ENCODE measurements at places on chromosomes 3 and 15.

DNA sequence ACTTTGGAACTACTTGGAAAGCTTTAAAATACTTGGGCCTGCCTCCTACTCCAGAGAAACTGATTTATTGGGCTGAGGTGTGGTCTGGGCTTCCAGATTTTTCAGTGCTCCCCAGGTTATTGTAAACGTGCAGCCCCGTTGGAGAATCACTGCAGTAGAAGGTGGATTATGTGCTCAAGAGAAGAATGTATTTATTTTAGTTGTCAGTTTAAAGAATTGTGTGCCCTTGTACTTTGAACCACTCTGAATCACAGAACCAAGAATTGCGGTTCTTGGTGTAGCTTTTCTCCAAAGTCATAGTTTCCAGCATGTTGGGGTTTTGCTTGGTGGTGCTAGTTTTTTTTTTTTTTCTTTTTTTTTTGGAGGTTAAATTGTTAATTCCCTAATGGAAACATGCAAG is 1.6 kb downstream of the TATDN2 start:
- no peak for DNase-seq

GRCh38 chr15:25532269-25533140 is 93.7 kb upstream of the UBE3A start:
- no peak for DNase-seq

DNA sequence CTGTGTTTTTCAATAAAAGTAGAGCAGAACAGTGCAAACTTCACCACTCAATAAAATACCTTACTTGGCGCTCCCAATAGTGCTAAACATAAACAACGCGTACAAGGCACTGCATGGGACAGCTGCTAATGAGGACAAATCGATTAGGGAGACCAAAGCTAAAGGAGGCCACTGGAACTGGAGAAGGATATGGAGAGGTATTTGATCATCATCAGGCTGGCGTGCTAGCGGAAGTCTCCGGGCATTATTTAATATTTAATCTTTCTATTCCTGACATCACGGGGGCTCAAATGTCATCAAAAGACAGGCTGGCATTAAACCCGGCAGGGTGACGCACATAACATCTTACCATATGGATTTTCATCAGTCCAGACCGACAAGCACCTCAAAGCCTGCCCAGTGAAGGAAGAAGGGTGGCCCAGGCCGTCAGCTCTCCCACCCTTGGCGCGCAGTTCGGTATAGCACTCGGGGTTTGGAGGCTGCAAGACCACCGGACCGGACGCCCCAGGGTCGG is 604 bp downstream of the CCPG1 start:
- DNase-seq = no peak

GRCh38 chr3:123147754-123148535 is 53.8 kb upstream of the SEC22A start:
- no peak for DNase-seq

- DNase-seq = no peak
Observed at GRCh38 chr3:78882251-78882650, 885.5 kb downstream of the ROBO1 start.

- peak; percentile 37 for DNase-seq
Observed at GRCh38 chr3:70999730-71000129, 583.8 kb downstream of the FOXP1 start.

DNA sequence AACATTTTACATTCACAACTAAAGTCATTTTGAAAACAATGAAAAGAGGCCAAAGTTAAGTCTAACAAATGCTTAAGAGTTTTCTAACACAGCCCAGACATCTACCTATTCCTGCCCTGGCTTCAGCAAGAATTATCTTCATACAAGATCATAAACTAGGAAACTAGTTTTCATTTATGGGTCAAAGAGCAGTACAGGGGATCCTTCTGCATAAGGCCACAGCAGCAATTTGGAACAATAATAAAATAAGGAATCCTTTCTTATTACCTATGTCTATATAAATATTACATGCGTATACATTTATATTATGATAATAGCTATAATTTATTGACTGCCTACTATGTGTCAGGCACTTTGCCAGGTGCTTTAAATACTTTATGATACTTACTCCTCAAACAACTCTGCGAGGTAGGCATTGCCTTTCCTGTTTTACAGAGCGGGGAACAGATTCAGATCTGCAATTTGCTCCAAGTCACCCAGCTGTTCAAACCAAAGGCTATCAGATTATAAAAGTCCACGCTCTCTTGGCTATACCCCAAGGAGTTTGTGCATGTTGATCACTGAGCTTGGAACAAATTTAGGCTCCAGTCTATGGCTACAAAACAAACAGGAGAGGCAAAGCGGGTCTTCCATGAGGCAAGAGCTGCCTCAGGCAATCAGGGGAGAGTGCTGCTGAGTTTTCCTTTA is 196.4 kb downstream of the RORA start:
- no peak for DNase-seq

DNA sequence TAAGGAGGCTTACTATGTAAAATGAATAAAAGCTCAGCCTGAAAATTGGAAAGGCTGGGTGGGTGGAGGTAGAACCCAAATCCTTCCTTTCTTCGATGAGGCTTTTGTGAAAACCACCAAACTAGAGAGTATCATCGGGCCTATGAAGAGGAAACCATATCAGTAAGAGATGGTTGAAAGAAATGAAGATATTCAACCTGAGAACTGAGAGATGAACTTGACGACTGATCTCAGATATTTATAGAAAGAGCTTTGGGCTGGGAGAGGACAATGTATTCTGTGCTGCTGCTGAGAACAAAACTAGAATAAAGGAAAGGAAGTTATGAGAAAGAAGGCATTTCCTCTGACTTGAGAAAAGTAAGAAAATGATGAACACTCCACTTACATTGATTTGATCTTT is 236.6 kb downstream of the KCNH8 start:
- no peak for DNase-seq

DNA sequence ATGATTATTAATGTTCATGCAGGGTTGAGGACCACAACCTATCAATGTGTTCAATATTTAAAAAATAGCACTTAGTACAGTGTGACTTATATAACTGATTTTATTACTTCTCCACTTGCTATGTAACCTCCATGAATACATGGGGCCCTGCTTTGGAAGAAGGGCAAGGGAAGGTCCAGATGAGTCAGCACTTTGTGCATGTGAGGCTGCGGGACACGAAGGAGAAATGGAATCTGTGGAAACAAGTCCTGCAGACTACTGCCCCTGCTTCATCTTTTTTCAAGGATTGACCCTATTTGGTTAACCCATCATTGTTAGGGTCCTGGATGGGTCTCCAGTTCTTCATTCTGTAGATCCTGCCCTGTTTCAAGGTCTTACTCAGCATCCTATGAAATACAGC is 1.6 kb downstream of the NXPE3 start:
- peak; percentile 40 for DNase-seq

- no peak for DNase-seq
Observed at GRCh38 chr15:79513940-79514339, 81.8 kb downstream of the MINAR1 start.

GRCh38 chr3:194773771-194774455 is 88.2 kb downstream of the FAM43A start:
- DNase-seq = no peak

- DNase-seq = no peak
Observed at GRCh38 chr3:78994174-78995027, 773.4 kb downstream of the ROBO1 start.

- no peak for DNase-seq
Observed at GRCh38 chr3:125238759-125239158, 26.2 kb upstream of the SLC12A8 start.

DNA sequence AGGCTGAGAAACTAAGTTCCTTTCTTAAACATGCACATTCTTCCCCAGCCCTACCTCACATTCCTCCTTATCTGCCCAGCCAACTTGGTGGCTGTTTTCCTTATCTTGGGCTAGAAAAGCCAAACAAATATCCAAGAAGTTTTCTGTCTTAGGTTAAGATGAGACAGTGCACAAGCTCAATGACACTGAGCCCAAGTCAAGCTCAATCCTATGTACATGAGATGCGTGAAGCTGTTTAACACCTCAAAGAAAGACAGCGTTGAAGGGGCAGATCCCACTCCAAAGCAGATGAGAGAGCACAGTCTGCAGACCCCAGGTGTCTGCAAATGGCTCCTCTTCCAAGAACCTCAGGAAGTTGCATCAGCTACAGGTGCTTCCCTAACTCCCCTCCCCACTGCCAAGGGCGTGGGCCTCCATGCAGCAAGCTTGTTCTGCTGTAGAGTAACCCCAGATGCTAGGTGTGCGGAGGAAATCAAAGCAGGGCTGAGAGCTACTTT is 16.6 kb downstream of the LRRC2 start:
- no peak for DNase-seq

DNA sequence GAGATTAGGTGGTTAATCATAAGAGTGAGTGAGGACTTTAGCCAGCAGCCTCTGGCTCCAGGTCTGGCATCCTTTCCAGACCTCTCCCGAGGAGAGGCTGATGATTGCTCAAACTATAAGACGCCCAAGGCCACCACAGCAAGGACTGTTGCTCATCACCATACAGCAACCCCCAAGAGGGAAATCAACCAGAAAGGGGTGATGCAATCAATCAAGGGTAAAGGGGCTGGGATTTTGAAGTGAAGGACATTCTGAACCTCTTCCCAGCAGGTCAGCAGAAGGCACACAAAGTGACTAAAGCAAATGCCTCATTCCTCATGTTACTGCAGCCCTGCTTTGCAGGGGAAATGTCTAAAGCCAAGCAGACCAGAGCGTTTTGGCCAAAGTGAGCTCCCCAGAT is 247.3 kb upstream of the IGF1R start:
- DNase-seq = no peak

DNA sequence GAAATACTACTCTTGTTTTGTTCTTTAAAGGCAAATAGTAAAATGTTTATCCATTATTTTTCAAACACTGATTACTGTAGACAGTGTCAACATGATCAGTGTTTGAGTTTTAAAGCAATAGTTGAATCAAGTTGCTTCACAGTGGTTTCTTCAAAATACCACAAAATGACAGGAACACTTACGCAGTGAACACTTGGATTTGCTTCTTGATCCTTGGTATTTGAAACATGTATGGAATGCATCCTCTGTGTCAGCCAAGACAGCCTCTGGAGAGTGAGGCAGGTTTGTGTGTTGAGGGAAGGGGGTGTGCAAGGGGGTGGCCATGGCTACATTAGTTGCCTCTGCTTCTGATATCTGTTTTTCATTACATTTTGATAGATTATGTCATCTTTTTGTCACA is 413.0 kb downstream of the RBMS3 start:
- DNase-seq = peak; percentile 83

DNA sequence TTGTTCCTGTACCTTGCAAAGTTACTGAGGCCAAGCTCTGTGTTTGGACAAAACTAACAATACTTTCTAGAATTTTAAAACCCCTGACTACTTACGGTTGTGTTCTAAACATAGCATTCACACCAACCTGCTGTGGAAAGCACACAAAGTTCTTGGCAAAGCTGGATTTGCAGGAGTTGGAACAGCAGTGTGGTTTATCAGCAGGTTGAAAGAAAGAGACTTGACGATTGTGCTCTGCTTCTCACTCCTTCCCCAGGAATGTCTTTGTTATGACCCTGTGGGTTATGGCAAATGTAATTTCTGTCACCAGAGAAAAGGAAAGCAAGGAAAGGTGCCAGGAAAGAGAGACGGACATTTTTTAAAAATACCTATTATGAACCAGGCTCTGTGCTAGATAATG is 165.5 kb upstream of the TGFBR2 start:
- DNase-seq = no peak

GRCh38 chr3:94098452-94098851 is 35.6 kb downstream of the NSUN3 start:
- DNase-seq = no peak

DNA sequence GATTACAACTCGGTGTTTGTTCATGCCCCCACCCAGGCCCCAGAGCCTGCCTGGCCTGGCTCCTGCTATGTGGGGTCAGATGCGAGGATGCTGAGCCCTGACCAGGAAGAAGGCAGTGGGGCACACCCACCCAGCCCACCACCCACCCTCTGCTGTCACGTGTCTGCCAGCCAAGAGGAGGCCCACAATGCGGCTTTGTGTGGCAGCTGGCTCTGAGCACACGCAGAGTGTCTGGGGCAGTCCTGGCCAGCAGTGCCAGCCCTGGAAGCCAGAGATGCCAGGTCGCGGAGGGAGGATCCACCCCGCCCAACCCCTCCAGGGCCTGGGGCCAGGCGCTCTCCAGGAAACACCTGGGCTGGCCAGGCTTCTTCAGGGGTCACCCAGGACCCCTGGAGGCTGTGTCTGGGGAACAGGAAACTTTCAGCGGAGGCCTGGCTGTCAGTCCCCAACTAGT is 26.4 kb upstream of the KLF13 start:
- DNase-seq = no peak

DNA sequence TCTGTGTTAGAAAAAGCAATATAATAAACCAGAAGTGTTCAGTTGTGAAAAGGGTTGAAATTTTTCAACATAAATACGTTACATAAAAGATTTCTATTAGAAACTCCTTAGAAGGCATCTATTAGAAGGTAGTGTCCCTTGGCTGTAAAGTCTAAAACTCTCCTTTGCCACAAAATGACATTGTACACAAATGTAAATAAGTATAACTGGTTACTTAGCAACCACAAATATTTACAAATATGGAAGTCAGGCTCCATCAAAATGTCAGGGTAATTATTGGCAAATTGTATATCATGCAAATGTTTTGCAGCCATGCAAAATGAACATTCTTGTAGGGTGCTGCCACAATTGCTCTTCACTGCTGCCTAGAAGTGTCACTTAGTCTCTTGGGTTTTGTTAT is 419.1 kb upstream of the CDIN1 start:
- no peak for DNase-seq

DNA sequence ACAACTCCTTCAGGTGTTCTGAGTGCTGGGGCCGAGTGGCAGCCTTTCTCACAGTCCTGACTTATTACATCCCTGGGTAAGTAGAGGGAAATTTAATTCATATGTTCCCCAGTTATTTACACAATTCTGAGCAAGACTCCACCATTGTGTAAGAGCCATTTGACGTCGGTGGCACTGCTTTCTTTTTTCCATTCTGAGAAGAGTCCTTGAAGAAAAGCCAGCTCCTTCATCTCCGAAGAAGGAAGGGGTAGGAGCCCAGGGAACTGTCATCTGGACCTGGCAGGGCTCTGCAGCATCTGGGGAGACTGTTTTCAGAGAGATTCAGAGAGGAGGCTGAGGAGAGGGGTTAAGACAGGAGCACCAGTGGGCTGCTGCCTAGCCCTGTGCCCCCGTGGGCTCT is 22.6 kb upstream of the MASP1 start:
- DNase-seq = no peak

DNA sequence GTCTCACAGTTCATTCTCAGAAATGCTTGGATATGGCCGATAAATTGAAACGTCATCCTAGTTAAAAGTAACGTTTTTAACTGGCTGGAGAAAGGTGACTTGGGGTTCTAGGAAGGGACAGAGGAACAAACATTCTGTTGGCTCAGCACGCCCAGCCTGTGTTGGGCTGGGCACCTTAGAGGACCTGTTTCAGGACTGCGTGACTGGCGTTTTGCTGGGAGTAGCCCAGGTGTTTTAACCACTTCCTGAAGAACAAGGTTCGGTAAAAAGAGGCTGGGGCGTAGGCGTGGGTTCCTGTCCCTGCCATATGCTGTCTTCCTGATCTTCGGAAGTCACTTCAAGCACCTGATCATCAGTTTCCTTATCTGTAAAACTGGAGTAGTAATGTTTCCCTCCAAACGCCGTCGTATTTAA is 1.1 kb upstream of the TLNRD1 start:
- no peak for DNase-seq

GRCh38 chr3:197521277-197522182 is 34.2 kb downstream of the BDH1 start:
- DNase-seq = no peak

- DNase-seq = no peak
Observed at GRCh38 chr3:159882367-159882766, 106.3 kb upstream of the IL12A start.
